ENCODE measurements at places on chromosomes 4 and X.

DNA sequence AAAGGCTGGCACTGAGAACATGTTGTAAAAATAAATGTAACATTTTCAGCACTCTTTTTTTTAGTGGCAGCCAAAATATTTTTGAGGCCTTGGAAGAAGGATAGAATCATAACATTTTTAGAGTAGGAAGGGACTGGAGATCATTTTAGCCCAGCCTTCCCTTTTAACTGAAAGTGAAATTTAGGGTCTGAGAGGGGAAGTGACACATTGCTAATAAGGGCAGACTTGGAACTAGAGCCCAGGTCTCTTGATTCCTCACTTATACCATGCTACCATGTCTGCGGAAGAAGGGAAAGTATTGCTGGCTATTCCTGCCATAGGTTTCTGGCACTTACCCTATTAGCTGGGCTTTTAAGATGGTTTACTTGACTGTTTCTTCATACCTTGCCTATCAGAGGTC is 4.8 kb downstream of the WDR44 start:
- DNase-seq, result no peak

- no peak for DNase-seq
Measured at GRCh38 chrX:45840411-45840950, 639.8 kb upstream of the DIPK2B start.

GRCh38 chr4:136713140-136713539 is 819.2 kb downstream of the PCDH18 start:
- DNase-seq, result no peak

DNA sequence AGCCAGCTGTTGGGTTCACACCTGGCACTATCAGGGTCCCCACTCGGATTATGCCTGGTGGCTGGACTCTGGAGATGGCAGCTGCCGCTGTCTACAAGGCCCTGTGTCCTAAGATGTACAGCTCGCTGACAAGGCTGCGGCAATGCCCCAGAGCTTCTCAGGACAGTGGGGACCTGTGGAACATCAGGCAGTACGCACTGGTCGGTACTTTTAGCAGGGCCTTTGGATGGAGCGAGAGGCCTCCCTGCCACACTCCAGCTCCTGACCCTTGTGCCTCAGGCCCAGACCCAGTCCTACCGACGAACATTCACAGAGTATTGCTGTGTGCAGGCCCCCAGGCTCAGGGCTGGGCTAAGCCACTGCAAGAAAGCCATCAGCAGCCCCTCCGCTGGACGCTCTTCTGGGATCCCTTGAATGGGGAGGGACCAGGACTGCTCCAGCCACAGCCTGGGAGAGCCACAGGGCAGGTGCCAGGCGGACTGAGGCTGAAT is 45.7 kb upstream of the HMX1 start:
- no peak for DNase-seq

GRCh38 chr4:178462710-178463109 is 1020.5 kb upstream of the AGA start:
- no peak for DNase-seq

- DNase-seq, result no peak
Measured at GRCh38 chr4:140943486-140944198, 187.5 kb upstream of the TBC1D9 start.

DNA sequence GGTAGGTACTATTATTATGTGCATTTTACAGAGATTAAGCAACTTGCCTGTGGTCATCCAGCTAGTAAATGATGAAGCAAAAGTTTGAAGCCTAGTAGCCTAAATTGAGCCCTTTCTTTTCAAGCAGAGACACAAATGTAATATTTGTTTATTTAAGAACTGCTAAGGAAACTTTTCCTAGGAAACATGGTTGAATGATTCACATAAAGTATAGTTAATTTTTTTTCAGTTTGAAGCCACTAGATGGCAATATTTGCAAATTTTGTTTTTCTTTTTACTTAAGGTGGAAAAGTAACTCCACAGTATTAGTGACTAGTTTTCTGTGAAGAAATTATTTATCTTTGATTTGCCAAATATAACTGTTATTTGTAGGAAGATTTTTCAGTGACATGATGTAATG is 52.8 kb upstream of the ANKRD17 start:
- peak; percentile 13 for DNase-seq

GRCh38 chr4:140707325-140707724 is 48.9 kb downstream of the TBC1D9 start:
- no peak for DNase-seq

GRCh38 chrX:52576946-52577345 is 60.1 kb upstream of the XAGE1B start:
- no peak for DNase-seq

- peak; percentile 59 for DNase-seq
Measured at GRCh38 chr4:166165829-166166420, 292.9 kb downstream of the TLL1 start.

DNA sequence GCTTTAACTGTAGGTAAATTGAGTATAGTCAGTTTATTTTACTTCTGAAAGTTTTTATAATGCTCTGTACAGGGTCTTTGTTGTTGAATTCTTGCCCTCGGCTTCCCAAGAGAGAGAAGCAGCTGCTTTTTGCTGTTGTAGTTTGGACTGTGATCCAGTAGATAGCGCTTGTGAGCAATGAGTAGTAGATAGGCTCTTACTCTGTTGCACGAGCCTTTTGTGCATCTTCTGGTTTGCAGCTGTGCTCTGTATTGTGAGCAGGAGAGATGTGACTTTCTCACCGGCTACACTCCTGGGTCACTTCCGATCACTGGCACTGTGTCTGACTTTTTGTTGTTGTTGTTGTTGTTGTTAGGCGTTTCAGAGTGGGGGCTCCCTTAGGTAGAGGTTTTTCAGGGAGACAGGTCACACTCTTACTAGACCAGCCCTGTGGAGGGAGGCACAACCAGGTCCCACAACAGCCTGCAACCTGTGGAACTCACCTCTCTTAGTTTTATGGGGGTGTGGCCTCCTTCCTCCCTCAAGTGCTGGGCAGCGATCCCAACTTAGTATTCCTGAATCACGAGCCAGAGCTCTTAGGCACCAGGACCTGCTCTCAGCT is 822.1 kb upstream of the GALNTL6 start:
- DNase-seq, result no peak

GRCh38 chr4:75048208-75048879 is 115.4 kb downstream of the PARM1 start:
- no peak for DNase-seq

- peak; percentile 33 for DNase-seq
Measured at GRCh38 chrX:103918050-103918449, 44.4 kb upstream of the TMSB15B start.

DNA sequence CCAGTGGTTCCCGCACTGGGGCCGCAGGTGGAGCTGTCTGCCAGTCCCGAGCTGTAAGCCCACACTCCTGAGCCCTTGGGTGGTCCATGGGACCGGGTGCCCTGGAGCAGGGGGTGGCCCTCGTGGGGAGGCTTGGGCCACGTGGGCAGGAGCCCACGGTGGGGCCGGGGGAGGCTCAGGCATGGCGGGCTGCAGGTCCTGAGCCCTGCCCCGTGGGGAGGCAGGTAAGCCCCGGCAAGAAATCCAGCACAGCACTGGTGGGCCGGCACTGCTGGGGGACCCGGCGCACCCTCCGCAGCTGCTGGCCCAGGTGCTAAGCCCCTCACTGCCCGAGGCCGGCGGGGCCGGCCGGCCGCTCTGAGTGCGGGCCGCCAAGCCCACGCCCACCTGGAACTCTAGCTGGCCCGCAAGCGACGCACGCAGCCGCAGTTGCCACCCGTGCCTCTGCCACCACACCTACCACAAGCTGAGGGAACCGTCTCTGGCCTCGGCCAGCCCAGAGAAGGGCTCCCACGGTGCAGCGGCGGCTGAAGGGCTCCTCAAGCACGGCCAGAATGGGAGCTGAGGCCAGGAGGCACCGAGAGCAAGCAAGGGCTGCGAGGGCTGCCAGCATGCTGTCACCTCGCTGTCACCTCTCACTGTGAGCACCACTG is 2.0 kb upstream of the METAP1 start:
- DNase-seq, result no peak

GRCh38 chr4:126991965-126992364 is 640.8 kb upstream of the INTU start:
- DNase-seq, result no peak

DNA sequence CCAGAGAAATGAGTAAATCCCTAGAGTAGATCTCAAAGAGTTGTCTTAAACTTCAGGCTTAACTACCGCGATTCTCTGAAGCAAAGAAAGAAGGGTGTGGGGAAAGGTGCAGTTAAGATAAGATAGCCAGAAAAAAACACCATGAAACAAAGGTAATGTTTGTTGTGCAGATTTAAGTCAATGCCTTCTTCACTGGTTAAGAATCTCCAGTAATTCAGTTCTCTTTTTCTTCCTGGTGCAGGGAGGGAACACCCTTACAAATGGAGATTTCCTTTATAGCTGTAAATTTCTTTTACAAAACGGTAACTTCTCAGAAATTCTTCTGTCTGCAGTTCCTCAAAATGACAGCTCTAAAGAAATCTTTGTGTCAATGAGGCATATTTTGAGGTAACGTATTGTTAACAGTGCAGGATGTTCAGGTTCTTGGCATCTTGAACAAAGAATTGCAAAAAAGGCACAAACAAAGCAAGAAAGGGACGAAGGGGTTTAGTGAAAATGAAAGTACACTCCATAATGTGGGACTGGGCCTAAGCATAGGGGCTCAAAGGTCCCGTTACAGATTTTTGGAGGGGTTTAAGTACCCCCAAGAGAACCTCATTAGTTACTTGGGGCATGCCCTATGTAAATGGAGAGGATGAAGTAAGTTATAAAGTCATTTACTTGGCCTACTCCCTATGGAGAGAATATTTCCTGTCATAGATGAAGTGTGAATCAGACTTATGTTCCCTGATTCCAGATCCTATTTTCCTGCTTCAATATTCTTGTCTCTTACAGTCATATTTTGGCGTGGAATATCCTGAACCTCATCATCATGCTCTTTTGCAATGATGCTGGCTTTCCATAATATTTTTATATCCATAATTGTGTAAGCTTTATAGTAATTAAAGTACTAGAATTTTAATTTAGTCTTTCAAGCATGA is 492.0 kb downstream of the PCDH11X start:
- no peak for DNase-seq

- DNase-seq, result no peak
Measured at GRCh38 chr4:183823434-183823833, 81.7 kb upstream of the STOX2 start.

DNA sequence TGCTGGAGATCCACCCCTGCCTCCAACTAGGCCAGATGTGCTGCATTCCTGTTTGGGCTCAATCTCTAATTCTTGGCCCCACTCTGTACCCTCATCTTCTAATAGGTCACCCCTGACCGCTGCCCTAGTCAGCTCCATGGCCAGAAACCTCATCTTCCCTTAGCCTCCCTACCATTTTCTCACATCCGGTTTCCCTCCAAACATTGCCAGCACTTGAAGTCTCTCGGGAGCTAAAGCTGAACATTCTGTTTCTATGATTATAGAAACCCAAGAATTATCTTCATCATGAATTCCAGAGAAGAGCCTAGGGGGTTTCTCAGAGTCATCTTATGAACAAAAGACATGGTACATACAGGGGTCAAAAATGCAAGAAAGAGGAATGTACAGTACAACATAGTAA is 179.7 kb downstream of the AMELX start:
- DNase-seq, result no peak

GRCh38 chr4:78648640-78649363 is 97.2 kb downstream of the ANXA3 start:
- DNase-seq, result no peak

- DNase-seq, result no peak
Measured at GRCh38 chr4:78870056-78870455, 69.2 kb downstream of the PAQR3 start.

- DNase-seq, result no peak
Measured at GRCh38 chr4:37138019-37138653, 106.4 kb upstream of the NWD2 start.
